Bone marrow (tissue), 2 donors: ENCODE measurements at places on chromosomes 12 and 14.
A peak's percentile ranks its signal among the peaks of the same experiment; 100 is the strongest.

- DNase-seq = no peak
Observed at GRCh38 chr12:47824198-47824597, 4.5 kb upstream of the HDAC7 start.

GRCh38 chr12:3888659-3889058, 15.5 kb upstream of the PARP11 start:
- DNase-seq = no peak

GRCh38 chr12:29212682-29213403, 63.8 kb downstream of the FAR2 start:
- peak; percentile 37 for DNase-seq

- peak; percentile 30 for DNase-seq
Observed at GRCh38 chr12:56629459-56630179, 507 bp downstream of the BAZ2A start.

- peak; percentile 11 for DNase-seq
Observed at GRCh38 chr14:103141117-103141796, 18.0 kb downstream of the TNFAIP2 start.

GRCh38 chr12:77559400-77560074, 271.2 kb upstream of the NAV3 start:
- no peak for DNase-seq

DNA sequence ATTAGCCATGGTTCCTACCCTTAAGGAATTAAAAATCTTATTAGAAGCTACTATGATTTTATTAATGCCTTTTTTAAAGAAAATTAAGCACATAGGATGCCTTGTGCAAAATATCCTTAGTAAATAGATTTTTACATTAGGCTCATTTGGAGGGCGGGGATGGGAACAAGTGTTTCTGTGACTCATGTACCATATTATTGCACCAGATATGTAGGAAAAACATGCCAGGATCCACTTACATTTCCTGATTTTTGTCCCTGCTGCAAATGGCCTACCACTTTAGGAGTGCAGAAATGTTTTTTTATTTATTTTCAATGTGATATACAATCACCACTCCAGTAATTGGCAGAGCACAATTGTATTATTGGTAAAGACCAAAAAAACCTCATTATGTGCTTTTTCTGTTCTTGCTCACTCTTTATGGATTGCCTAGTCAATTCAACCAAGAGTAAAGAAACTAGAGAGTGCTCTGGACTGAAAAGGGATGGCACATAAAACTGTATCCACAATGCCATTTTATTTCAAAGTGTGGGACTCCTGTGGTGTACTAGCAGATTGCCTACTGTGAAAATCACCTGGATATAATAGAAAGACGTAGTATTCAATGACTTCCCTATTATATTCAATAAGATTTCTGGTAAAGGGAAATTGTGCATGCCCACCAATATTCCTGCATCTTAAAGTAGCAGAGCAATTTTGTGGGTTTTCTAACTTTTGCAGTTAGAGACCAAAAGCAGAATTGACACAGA, 86.9 kb downstream of the ANO6 start:
- DNase-seq = no peak

GRCh38 chr12:130429656-130430505, 92.2 kb downstream of the PIWIL1 start:
- no peak for DNase-seq

DNA sequence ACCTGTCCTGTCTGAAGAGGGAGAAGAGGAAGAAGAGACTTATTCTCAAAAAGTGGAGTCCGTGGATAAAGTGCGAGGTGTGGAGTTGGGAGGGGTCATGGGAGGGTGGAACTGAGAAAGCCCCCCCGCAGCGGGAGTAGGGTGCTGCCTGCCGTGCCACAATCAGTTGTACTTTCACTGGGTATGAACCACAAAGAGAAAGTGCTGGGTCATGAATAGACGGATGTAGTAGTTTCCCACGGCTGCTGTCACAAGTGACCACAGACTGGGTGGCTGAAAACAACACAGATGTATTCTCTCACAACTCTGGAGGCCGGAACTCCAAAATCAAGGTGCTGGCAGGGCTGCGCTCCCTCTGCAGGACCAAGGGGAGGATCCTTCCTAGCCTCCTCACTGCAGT, 5.5 kb downstream of the DNAH10 start:
- DNase-seq = peak; percentile 80

GRCh38 chr14:65070471-65070976, 31.8 kb downstream of the MAX start:
- DNase-seq = no peak

GRCh38 chr12:122467983-122468382, 32.7 kb downstream of the ZCCHC8 start:
- DNase-seq = no peak

- no peak for DNase-seq
Observed at GRCh38 chr14:103703433-103704385, 11.5 kb downstream of the XRCC3 start.

DNA sequence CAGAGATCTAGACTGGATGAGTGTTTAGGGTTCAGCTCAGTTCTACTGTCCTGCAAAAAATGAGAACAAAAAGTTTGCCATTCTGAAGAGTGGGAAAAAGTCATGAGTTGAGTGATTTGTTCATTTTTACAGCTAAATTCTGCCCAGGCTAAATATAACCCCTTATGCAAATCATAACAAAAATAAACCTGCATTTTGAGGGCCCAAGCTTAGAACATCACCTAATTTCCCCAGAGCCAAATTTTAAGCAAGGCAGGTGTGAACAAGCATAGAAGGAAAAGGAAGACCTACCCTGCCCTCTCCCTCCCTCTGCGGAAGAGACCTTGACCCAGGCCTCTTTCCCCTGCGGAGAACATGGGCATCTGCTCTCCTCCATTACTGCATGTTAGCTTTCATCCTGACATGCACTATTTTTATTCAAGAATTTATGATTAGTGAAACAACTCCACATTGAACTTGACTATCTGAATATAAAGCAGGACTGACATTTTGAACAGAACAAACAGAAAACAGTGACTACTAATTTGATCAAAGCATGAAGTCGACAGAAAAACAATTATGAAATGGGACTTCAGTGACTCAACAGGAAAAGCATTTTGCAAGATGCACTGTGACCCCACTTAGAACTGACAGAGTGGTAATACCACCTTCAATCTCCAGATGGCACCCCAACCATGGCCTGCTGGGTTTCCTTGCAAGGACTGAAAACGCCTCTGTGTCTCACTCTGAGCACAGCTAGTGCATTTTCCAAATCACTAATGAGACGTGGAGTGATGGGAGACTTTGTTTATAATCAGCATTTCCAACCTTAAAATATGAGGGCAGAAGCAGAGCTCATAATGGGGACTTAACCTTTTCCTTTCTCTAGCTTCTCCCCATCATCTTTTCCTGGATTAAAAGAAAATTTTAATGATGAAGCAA, 30.9 kb upstream of the SELPLG start:
- peak; percentile 92 for DNase-seq
